ENCODE measurements at places on chromosomes 4 and X.

GRCh38 chrX:116281106-116281505 lies 110.6 kb downstream of the AGTR2 start:
- no peak for DNase-seq

- DNase-seq, result no peak
These were observed 168.1 kb upstream of the SLC7A11 start for GRCh38 chr4:138410266-138410665.

- DNase-seq, result no peak
These were observed 848 bp downstream of the ACSL4 start for GRCh38 chrX:109732017-109732801.

DNA sequence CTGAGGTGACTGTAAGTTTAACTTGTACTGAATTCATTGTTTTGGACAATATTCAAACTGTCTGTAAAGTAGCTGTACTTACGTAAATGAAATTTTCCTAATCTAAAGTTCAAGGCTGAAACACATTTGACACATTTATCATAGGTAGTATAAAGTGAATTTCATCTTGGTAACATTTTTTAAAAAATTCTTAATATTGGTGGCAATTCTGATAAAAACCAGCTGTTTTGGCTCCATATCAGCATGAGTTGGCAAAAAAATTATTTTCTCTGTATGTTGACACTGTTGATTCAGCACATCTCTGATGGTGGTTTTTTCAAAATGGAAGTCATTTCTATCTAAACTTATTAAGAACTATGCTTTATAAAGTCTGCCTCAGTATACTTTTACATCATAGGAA lies 30.9 kb downstream of the CXorf58 start:
- DNase-seq, result no peak

DNA sequence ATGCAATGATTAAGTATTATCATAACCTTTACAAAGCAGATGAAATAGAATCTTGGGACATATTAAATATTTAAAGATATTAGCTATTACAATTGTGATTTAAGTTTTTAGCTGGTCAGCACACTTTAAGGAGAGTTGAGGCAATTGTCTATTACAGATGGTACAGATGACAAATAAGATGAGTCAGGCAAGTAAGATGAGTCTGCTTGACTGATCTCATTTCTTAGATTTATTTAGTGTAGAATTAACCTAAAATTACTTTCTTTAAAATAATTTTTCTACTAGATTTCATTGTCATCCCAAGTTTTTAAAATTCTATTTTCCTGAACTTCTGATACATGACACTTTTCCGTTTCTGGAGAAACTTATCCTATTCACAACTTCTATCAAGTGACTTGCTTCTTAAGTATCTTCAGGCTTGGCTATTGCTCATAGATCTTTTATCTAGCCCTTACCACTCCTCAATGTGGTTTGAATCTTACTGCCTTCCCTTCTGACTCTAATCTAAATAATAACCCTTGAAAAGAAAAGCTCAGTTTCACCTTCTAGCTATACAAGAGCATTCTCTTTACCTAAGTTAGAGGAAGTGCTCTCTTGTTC lies 32.9 kb downstream of the CXCL1 start:
- DNase-seq, result no peak

DNA sequence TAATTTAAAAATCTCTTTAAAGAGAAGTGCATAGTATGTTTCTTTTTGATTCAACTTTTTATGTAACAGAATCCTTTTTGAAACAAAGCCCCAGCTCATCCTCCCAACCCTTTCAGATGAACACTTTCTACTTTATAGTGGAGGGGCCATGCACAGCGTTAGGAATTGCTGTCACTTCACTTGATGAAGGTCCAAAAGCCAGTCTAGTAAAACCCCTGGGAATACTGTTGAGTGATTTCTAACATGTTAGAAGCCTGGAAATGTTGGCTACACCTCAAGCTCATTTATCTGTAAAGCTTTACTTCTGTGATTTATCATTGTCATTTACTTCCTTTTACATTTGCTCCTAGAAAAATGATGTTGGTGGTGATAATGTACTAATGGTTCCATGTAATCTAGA lies 1608.9 kb upstream of the TENM3 start:
- no peak for DNase-seq

DNA sequence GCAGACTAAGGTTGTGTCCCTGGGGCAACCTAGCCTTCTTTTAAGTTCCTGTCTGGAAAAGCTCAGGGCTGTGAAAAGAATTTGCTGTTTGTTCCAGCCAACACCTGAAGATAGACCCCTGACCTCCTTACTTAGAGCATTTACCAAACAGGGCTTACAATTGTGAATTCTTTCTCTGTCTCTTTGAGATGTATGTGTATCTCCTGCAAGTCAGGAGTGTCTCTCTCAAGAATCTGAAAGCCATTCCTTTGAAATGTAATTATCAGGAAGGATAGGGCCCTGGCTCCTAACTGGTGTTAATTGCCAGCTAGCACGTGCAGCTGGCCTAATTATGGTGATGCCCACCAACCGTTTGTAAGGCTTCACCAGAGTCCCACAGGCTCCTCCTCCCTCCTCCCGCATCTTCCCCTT lies 18.2 kb downstream of the CCNG2 start:
- DNase-seq, result no peak

- DNase-seq, result no peak
These were observed 22.6 kb downstream of the CHRNA9 start for GRCh38 chr4:40357738-40358137.

DNA sequence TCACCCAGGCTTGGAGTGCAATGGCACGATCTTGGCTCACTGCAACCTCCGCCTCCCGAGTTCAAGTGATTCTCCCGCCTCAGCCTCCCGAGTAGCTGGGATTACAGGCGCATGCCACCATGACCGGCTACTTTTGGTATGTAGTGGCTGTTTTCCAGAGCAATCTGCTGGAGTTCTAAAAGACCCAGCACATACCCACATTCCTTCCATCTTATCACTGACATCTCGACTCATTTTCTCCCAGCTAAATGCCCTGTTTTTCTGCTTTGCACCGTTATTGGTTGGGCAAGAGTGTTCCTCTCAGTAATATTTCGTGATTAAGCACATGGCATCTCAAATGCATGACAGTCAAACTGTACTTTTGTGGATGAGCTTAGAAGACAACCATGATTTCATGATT lies 53.7 kb downstream of the PRKX start:
- no peak for DNase-seq
